ENCODE measurements at places on chromosomes 4 and X.

- no peak for DNase-seq
Measured at GRCh38 chrX:107348051-107348450, 101.4 kb upstream of the FRMPD3 start.

GRCh38 chr4:10184501-10184938 is 67.9 kb upstream of the WDR1 start:
- DNase-seq = no peak

DNA sequence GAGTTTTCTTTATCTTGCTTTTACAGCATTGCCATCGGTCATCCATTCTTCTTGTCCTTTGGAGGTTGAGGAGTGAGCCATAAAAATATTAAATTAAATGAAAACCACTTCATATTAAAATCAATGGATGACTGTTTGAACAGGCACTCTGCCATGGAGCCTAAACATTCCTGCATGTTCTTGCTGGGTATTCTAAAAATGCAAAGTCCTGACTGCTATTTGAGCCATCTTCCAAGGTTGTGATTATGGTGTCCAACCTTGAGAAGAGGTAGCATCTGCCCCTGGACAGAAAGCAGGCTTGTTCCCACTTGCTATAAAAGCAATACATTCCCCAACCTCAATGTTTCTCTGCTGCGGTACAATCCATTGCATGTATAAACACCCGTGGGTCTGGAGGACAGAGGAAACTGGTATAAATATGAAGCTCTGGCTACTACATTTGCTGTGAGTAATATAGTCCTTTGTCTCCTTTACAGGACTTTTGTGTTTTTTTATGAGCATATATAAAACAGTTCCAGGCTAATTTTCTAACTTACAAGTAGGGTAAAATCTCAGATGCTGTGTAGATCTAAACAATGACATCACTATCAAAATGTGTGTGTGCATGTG is 70.9 kb upstream of the FAT4 start:
- no peak for DNase-seq

DNA sequence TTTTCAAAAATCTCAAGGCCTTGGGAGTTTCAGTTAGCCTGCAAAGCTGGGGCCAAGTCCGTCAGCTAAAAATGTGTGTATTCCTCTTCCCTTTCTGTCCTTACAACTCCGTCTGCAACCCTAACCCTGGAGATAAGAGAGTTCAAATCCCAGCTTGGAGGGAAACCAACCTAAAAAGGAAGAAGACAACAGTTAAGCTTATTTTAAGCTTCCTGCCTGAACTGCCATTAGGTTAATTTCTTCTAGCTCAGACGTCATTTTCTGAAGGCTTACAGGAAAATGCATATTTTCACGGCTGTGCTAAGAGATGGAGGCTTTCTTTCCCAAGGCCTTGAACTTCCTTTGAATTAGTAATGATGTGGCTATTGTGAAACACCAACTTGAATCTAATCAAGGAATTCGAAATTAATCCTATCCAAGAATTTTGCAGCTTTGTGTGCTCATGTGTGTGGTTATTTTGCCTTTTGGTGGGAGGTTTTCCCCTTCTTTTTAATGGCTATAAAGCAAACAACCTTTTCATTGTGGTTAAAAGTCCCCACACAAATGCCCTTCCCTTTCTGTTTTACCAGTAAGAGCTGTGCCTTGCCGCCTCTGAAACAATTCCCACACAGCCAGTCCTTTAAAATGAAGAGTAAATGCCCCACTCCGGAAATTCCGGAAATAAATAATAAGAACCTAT is 103.5 kb downstream of the IRF2 start:
- DNase-seq = no peak

DNA sequence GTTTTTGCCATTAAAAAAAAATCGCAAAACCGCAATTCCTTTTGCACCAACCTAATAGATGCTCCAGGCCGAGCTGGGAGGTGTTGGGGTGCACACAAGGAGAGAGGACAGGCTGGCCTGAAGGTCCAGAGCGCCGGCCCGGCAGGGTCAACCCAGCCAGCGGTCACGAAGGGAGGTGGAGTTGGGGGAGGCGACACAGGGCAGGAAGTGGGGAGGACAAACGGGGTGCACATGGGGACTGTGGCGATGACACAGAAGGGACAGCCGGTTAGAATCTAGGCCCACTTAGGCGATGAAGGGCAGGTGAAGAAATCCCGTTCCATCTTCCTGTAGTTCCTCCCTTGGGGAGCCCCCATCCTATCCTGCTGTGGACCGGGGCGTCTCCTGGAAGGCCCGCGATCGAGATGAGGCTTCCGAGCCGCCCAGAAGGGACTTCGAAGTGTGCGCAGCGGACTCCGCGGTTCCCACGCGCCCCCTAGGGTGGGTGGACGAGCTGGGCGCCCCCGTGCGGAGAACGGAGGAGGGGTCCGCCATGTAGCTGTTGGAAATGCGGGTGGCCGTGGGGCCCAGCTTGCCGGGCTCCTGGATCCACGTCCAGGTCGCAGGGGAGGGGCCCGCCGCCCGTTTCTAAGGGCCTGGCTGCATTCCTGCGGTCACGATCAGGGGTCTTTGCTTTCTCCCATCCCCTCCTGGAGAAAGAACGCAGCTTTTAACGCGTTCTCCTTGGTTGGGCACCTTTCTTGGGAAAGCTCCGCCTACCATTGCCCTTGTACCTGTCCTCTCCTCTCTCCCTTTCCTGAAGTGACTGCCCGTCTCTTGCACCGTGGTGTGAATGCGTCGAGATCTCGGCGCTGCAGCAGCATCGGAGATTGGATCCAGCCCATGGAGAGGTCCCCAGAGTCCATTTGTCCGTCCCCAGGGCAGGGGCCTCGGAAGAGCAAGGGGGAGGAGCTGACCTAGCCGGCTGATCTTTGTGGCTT is 17.0 kb upstream of the HPF1 start:
- DNase-seq = no peak

DNA sequence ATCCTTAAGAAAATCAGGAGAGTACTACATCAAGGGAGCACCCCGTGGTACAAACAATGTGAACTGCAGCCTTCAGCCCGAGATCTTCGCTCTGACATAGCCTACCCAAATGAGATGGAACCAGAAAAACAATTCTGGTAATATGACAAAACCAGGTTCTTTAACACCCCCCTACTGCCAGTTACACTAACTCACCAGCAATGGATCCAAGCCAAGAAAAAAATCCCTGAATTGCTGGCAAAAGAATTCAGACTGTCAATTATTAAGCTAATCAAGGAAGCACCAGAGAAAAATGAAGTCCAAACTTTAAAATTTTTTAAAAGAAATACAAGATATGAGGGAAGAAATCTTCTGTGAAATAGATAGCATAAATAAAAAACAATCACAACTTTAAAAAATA is 101.7 kb upstream of the KLF8 start:
- DNase-seq = no peak

GRCh38 chrX:69616457-69617203 is 717 bp downstream of the EDA start:
- DNase-seq = no peak

GRCh38 chr4:143289370-143289769 is 47.3 kb upstream of the GAB1 start:
- no peak for DNase-seq

DNA sequence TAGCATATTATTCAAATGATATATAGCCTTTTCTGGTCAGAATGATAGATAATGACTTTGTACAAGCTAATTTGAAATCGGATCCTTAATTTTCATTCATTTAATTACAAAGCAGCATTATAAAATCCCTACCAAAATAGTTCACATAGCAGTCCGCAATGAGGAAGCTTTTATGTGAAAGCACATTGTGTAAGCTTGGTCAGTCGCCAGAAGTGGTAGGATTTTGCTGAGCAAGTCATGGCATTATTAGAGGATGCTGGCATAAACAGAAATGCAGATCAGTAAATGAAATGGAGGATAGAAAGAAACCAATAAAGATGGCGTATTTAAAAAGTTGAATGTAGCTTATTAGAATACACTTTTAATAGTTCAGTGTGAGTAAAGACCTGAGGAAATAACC is 93.2 kb upstream of the DIAPH2 start:
- no peak for DNase-seq

GRCh38 chrX:119521246-119521645 is 44.0 kb downstream of the STEEP1 start:
- DNase-seq = no peak

- no peak for DNase-seq
Measured at GRCh38 chrX:139126493-139126892, 404.0 kb upstream of the F9 start.

GRCh38 chrX:65463550-65463949 is 71.0 kb downstream of the LAS1L start:
- DNase-seq = no peak

DNA sequence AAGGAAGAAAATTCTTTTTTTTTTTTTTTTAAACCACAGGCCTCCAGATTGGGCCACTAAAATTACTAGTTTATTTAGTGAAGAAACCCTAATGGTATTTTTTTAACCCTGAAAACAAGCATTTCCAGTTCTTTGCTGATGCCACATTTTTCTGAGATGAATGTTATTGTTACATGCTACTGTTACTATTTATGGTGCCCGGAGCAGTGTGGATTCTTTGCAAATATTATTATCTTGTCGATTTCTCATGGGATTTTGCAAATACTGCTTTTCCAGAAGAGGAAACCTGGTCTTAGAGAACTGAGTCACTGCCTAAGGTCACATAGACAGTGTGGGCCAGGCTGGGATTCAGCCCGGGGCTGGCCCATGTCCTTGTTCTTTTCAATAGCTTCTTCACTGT is 8.7 kb upstream of the ALAS2 start:
- no peak for DNase-seq

- DNase-seq = no peak
Measured at GRCh38 chr4:99624141-99624719, 33.4 kb downstream of the C4orf54 start.

DNA sequence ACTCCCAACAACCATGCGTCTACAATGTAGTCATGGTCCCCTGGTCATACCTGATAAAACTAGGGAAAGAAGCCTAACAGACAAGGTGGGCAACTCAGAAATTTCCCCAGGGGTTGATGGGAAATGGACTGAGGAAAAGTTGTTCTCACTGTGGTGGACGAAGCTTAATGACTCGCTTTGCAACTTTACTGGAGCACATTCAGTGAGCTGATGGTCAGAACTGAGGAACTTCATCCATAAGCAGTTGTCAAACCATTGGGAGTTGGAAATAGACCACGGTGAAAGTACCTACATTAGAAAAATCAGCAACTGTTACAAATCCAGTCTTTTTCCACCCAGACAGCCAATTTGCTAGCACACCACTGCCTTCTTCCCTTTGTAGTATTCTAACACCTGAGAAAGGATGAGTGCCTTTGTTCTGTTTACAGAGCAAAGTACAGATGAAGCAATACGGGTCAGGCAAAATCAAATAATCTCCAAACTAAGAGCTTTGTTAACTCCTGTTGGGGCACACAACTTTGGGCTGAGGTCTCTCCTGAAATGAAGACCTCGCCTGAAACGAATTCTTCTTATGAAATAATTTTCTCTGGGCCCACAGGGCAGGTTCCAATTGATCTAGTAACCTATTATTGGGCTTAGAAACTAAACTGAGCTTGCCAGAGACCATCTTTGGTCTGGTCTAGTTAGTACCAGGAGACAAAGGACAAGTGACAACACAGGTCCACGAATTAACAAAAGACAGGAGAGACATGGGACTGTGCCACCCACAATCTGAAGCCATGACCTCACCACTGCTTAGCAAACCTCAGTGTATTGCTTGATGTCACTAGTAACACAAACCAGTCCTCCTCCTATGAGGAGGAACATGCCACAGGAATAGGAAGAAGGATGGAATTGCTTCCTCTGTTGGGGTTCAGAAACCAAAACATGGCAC is 58.9 kb upstream of the NFKB1 start:
- no peak for DNase-seq

DNA sequence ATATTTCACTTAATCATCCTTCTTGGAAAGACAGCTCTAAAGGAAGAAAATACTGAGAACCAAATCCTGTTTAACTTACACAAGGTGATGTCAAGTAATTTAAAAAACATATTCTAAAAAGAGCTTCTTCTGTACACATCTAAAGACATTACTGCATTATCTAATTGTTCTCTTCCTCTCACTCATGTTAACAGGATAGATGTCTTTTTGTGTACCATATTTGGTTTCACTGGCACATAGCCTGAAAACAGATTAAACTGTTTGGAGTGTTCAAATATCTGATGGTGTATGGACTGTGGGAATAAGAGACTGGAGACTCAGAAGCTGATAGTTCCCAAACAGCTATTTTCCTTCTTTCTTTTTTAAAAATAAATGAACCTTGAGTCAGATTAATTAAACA is 213.3 kb upstream of the MAB21L2 start:
- no peak for DNase-seq

DNA sequence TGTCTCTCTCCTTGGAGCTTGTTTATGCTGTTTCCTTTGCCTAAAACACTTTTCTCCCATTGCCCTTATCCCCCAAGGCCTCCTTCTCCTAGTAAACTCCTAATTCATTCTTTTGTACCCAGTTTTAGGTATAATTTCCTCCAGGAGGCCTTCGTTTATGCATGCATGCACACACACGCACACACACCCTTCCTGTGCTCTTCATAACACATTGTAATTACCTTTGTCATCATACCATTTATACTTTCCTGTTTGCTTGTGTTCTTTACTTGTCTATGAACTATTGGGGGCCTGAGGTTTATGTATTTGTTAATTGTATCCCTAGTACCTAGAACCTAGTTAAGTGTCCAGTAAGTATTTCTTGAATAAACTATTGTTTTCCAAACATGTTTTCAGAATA is 45.5 kb downstream of the XIAP start:
- DNase-seq = no peak
